ENCODE measurements at places on chromosomes 2 and 18. TPM values are rescaled to one million over a fixed set of nuclear protein-coding genes. Genes with fewer than 3 reads are reported as not detected.

Gene MAPRE2
- total RNA-seq, result 19.0 TPM

Gene FEV
- total RNA-seq, result not detected

Gene SEH1L
- total RNA-seq, result 42.9 TPM

Gene RSAD2
- total RNA-seq, result 0.82 TPM

Gene PLA2R1
- 15.4 TPM for total RNA-seq

Measured in smooth muscle cell of the coronary artery (primary cell).